ENCODE measurements at places on chromosomes 5 and 9.

GRCh38 chr9:88534456-88535225, at the start of gene NXNL2:
NXNL2 (plus strand) TSS chr9:88535178; CDS start chr9:88535435, 257 bp downstream.
- DNase-seq: peak; percentile 91

GRCh38 chr5:20554001-20554400, 566.0 kb upstream of the CDH18 start:
- peak; percentile 75 for DNase-seq

DNA sequence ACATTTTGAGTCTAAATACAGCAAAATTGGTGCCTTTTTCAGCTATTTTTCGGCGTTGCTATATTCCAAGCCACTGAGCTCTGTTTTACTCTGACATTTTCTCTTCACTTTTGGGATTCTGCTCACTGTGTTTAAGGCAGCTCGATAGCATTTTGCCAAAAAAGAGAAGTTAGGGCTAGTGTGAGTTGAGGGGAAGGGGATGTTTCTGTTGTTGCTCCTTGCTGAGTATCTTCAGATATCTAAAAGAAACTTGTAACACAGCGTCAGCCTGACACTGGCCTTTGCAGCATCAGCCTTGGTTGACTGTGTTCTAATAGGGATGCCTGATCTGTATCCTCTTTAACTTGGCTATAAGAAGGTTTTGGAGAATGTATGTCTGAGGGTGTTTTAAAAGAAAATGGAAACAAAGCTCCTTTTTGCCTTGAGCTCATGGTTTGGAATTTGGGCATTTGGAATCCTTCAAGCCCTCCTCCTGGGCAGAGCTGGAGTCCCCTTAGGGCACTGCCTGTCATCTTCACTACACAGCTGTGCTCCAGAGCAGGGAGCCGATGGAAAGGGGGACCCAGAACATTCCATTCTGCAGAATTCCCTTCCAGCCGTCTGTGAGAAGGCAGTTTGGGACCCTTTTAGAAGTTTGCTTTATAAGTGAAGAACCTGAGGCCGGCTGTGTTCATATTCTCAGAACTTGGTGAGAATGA, 63.0 kb downstream of the EXOSC2 start:
- no peak for DNase-seq

- DNase-seq: no peak
Measured at GRCh38 chr9:94806307-94806893, 79.9 kb downstream of the AOPEP start.

DNA sequence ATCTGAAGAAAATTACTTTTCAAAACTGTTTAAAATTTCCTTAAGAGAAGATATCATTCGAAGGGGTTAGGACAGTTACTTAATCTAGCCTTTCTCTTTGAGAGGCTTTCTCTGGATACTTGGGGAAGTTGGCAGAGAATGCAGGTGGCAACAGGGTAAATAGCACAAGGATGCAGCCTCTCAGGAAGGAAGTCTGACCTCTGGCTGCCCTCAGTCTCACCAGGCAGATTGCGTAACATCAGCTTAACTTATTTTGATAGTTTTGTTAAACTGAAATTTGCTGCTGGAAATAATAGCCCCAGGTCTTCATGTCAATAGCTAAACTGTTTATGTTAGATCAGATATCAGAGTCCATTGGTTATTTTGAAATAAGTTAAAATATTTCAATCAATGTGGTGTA, 20.4 kb downstream of the CCDC192 start:
- DNase-seq: peak; percentile 71

DNA sequence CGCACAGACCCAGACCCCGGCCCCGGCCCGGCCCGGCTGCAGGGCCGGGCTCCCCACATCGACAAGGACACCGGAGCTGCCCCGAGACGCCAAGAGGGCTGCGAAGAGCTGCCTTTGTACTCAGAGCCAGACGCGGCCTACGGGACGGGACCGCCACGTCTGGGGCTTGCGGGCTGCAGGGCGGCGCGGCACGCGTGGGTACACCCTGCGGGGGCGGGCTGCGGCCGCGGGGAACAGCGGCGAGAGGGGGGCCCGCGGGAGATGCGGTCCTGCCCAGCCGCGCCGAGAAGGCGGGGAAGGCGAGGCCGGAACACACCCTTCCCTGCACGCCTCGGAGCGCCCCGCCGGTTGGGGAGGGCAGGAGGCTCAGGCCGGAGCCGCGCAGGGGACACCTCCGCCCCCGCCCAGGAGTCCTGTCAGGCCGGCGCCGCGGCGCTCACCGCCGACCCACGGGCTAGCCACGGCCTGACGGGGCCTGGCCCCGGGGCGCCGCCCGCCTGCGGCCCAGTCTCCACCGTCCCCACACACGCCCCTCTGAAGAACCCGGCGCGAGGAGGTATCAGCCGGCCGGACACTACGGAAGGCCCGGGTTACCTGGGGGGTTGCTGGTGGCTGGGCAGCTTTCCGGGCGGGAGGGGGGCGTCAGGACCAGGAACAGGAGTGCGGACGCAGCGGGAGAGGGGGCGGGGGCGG, 478 bp downstream of the RAB14 start:
- peak; percentile 16 for DNase-seq

DNA sequence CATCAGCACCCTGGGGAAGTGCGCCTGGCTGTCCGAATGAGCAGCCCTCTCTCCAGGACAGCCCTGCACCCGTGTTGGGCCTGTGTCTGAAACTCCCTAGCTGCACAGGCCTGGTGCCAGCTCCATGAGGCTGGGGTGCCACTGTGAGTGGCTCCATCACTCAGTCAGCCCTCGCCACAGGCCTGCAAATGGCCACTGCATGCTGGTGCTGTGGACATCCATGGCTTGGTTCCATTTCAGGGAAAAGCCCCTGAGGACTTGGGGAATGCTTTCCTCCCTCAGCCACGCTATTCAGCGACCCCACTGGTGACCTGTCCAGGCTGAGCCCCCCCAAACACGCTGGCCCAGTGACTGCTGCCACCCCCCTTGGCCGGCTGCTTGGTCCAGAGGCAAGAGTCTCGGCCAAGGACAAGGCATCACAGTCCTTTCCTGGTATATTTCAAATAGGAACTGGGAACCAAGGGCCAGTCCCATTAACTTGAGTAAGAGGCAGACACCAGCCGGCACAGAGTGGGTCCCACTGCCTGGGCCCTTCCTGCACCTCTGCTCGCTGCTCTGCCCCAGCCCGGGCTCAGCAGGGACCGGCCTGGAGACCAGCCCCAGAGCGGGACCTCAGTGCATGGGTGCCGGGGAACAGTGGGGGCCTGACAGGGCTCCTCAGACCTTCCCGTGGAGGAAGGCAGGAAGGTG, 181.3 kb downstream of the AUH start:
- no peak for DNase-seq

All from iris pigment epithelial cell (primary cell).